Stimulated activated CD8-positive, alpha-beta memory T cell treated with anti-CD3 and anti-CD28 coated beads, Interleukin-4, amount 100 ng/mL, for 1 hour (primary cell): ENCODE measurements at places on chromosomes 13 and 19.

DNA sequence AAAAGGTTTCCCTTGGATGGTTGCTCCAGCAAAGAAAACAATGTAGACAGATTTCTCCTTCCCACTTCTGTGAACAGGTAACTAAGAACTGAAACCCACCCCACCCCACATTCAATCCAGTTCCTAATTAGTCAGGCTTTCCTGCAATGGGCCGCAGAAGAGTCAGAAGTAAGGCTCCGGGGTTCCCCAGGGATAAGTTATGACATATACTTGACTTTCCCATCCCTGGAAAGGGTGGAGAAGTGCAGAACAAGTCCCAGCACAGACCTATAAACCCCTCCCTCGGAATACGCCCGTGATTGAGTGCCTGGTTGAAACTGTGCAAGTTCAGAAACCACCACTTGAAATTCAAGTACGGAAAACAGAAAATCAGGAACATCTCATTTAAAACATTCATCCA lies 24.9 kb downstream of the RCBTB2 start:
- no peak for DNase-seq

DNA sequence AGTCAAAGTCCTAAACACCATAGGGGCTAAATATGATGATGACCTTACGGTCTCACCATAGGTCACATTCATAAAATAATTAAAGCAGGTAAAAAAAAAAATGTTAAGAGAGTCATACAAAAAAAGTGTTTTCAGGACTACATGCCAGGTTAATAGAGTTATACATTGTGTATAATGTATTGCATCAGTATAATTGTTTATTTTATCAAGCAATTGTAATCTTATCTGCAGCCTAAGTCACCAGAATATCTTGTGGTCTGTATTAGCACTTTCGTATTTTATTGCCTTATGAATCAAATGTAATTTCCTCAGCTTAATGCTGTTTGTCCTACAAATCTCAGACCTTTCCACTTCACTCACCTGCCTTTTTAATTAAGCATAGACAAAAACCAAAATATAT lies 972.9 kb upstream of the PCDH20 start:
- no peak for DNase-seq

- no peak for DNase-seq
Measured at GRCh38 chr19:12055784-12056183, 3.0 kb upstream of the ZNF878 start.

- no peak for DNase-seq
Measured at GRCh38 chr13:64725492-64725891, 2504.6 kb downstream of the PCDH9 start.

- DNase-seq = no peak
Measured at GRCh38 chr13:100881291-100881864, 206.8 kb upstream of the TMTC4 start.

- DNase-seq = no peak
Measured at GRCh38 chr13:36310417-36311108, 12.9 kb upstream of the CCDC169 start.

- no peak for DNase-seq
Measured at GRCh38 chr19:17242431-17243208, 3.1 kb downstream of the NR2F6 start.

DNA sequence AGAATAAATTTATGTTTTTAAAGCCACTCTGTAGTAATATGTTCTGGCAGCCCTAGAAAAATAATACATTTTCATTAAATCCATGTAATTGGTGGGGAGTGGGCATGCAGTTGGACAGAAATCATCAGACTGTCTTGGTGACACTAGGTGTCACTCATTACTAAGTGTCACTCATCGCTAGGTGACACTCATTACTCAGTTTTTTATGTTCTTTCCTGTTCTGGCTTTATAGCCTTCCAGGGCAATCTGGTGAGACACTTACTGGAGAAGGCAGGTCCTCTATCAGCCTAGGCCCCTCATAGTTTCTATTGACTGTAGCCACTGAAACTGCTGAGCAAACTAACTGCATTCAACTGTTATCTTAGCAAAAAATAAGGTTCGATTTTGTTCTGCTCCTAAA lies 542.1 kb downstream of the SLITRK1 start:
- DNase-seq = no peak
